Renal cortical epithelial cell (primary cell): ENCODE measurements at places on chromosomes 13 and 19.

- DNase-seq: no peak
These were observed 132.9 kb upstream of the SERP2 start for GRCh38 chr13:44240611-44241145.

DNA sequence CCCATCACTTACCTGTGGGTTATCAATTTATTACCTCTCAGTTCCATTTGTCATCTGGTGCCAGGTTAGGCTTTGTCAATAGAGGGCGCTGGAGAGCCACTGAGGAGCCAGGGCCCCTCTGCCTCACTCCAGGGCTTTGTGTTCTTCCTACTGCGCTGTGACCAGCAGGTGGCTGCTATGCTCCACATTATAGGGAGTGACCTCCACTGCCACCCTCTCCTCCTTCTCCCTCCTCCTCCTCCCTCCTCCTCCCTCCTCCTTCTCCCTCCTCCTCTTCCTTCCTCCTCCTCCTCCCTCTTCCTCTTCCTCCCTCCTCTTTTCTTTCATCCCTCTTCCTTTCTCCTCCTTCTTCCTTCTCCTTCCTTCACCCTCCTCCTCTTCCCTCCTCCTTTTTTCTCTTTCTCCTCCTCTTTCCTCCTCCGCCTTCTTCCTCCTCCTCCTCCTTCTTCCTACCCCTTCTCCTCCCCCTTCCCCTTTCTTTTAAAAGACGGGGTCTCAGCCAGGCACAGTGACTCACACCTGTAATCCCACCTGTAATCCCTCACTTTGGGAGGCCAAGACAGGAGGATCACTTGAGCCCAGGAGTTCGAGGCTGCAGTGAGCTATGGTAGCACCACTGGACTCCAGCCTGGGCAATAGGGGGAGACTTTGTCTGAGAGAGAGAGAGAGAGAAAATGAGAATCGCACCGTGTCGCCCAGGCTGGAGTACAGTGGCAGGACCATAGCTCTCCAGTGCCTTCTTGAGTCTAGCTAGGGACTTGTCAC, 10.3 kb upstream of the ZBTB32 start:
- DNase-seq: peak; percentile 71

- DNase-seq: no peak
These were observed 12.6 kb downstream of the KHSRP start for GRCh38 chr19:6412061-6412446.

- DNase-seq: no peak
These were observed 17.7 kb downstream of the INTS6 start for GRCh38 chr13:51435002-51435578.

DNA sequence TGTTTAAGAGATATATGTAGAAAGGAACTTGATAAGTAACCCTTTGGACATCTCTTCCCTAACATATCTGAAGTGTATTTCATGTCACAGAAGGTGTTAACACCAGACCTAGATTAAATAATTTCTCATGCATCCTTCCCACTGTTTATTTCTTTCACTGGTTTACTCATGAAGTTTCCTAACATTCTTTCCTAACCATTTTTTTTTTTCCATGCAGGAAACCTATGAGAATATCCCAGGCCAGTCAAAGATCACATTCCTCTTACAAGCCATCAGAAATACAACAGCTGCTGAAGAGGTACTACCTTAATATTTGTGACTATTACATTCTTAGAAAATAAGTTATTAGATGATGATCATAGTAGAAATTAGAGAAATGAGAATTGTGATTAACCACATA, 28.8 kb downstream of the IPO5 start:
- peak; percentile 56 for DNase-seq

- no peak for DNase-seq
These were observed 13.2 kb downstream of the AP3D1 start for GRCh38 chr19:2138061-2138728.
